ENCODE measurements at places on chromosomes 7 and 10.

- DNase-seq: no peak
These were observed 71.9 kb upstream of the SRRM3 start for GRCh38 chr7:76129836-76130235.

DNA sequence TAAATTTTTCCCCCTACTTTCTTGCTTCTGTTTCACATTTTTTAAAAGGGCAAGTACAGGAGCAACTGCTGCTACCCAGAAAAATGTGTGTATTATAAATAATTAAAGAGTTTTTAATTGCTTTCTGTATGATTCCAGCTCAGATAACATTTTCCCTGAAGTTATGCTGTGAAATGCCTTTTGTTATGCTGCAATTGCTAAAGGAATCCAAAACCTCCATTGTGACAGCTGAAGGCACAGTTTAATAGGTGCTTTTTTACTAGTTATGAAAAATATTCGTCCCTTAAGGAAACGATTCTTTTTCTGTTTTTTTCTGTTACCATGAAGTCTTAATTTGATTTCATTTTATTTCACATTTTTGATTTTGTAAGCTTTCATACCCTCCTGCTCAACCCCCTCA lies 83.2 kb downstream of the ZNRF2 start:
- no peak for DNase-seq

- DNase-seq: no peak
These were observed 18.7 kb downstream of the MGAM2 start for GRCh38 chr7:142130267-142130666.

- DNase-seq: no peak
These were observed 33.5 kb downstream of the KCNMA1 start for GRCh38 chr10:77604063-77604462.

DNA sequence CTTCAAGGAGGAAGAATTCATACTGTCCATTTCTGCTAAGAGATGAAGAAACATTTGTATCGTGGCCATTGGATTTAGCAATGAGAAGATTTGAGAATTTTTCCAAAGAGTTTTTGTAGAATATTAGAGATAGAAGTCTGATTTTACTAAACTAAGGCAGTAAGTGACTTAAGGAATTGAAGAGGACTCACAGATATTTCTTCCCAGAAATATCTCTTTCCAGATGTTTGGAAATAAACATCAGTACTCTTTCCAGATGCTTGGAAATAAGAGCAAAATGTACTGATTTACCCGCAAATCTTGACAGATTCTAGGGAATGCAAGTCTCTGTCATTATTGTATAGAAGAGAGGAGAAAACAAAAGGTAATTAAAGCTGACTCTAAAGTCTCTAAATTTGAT lies 91.3 kb downstream of the IMMP2L start:
- DNase-seq: no peak

DNA sequence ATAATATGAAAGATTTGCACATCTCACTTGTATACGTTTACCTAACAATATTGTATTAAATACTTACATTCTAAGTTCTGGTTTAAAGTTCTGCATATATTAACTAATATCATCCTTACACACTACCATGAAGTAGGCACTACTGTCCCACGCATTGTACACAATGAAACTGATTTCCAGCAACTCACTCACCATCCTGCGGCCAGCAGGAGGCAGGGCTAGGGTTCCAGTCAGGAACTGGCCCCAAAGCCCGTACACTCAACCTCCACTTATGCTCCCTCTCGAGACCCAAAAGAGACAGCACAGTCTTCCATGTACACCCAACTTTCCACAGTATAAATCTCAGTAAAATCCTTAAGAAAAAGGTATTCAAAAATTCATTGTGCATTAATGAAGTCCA lies 41.4 kb downstream of the GRID1 start:
- no peak for DNase-seq

DNA sequence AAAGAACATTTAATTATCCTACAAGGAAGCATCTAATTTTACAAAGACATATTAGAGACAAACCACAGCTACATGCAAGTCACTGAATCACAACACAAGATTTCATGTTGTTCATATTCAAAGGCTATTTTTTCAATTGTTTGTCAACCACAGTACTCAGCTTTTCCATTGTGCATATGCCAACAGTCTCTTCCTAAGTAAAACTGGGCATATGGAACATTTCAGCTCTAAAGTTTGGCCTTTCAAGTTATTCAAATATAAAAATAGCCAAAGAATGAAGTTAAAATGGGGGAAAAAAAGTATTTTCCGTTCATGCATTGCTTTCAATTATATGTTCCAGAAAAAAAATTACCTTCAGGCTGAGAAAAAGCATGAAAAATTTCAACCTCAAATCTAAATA lies 537.9 kb downstream of the PLXDC2 start:
- no peak for DNase-seq

GRCh38 chr10:58971796-58972491 lies 204.5 kb upstream of the PHYHIPL start:
- DNase-seq: no peak

DNA sequence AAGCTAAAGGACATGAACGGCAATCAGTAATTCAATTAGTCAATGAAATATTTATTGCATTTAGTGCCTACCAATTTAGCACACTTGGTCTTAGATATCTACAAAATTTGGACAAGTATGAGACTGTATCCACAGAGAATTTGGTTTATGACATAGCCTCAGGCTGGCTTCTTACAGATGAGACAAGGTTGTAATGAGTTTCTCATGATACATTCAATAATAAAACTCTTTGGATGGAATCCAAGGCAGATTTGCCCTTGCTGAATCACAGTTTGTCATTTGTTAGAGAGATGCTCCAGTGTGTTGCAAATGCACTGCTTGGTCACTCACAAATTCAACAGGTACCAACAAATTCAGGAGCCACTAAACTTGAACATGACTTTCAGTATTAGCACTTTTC lies 162.5 kb downstream of the GPR37 start:
- DNase-seq: no peak

DNA sequence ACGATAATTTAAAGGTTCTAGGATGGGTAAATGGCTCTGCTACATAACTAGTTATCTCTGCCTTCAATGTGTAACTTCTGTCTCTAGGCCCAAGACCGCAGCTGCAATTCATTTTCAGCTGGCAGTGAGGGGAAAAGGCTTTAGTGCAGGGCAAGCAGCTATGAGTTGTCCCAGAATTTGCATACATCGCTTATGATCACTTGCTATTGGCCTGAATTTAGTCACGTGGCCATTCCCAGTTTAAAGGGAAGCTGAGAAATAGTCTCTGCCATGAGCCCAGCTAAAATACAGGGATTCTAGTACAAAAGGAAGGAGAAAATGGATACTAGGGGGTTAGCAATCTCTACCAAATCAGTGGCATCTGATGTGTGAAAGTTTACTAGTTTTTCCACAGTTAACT lies 145.8 kb upstream of the IMMP2L start:
- DNase-seq: no peak

- DNase-seq: no peak
These were observed 143.9 kb downstream of the PRKAG2 start for GRCh38 chr7:151732834-151733592.

DNA sequence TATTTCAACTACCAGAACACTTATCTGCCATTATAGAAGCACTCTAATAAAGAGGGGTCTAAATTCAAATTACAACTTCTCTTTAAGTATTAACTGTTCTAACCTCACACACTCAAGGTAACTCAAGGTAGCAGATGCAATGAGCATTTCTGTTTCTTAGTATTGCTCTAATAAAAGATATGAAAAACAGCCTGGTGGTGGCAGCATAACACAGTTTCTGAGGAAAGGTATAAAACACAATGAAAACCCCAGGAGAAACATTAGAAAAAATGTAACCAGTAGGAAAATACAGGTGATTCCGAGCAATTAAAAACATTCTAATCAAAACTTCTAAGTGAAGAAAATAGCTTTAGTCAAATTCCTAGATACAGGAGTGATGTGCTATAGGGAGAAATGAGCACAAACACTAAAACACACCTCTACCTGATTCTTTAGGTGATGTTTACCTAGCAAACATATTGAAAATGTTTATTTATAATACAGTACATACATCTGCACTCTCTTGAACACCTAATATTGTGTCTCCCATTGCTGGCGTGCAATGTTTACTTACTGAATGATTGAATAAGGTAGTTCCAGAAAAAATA lies 3.5 kb downstream of the MKRN1 start:
- peak; percentile 2 for DNase-seq

DNA sequence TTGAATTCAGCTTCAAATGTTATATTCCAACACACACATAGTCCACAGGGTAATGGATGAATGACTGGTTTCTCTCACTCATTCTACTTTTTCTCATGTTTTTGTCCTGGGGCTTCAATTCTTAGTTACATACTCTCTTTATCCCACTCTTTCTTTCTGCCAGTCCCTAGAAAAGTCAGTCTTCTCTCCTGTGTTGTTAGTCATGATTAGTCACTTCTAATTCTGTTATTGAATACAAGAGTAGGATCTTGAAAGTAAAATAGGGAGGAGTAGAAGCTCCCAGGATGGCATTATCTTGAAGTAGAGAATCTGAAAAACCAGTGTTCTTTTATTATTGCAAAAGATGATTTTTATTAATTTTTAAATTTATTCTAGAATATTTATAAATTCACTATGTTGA lies 45.5 kb upstream of the CALCR start:
- DNase-seq: no peak

DNA sequence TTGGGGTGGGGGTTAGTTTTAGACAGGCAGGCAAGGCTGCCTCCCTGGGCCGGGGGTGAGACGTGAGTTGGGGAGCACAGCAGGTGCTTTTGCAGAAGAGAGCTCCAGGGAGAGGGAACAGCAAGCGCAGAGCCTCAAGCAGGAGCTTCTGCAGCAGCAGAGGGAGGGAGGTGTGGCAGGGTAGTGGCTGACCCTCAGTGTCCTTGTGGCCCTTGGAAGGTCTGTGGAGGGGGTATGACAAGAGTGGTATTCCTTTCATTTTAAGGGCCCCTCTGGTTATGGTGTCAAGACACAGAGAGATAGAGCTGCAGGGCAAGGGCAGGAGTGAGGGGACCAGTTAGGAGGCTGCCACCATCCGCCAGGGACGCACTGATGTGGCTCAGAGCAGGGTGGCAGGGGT lies 138.9 kb downstream of the EBF3 start:
- no peak for DNase-seq

DNA sequence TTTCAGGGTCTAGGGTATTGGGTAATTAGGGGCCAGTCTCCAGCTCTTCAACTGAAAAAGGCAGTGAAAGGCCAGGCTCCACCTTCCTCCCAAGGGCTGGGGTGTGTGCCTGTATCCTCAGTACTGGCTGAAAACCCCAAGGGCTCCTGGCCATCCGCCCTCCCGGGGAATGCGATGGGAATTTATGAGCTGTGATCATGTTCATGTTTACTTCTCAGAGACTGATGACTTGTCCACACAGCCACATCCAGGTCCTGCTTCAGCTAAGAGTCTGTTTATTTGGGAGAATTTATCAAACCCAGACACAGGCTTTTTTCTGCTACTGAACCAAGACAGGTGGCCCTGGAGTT lies 91.7 kb downstream of the CCDC3 start:
- DNase-seq: no peak

- DNase-seq: no peak
These were observed 120.2 kb downstream of the SORBS1 start for GRCh38 chr10:95440756-95441546.
